Foreskin fibroblast (primary cell): ENCODE measurements at places on chromosomes 11 and 22.

DNA sequence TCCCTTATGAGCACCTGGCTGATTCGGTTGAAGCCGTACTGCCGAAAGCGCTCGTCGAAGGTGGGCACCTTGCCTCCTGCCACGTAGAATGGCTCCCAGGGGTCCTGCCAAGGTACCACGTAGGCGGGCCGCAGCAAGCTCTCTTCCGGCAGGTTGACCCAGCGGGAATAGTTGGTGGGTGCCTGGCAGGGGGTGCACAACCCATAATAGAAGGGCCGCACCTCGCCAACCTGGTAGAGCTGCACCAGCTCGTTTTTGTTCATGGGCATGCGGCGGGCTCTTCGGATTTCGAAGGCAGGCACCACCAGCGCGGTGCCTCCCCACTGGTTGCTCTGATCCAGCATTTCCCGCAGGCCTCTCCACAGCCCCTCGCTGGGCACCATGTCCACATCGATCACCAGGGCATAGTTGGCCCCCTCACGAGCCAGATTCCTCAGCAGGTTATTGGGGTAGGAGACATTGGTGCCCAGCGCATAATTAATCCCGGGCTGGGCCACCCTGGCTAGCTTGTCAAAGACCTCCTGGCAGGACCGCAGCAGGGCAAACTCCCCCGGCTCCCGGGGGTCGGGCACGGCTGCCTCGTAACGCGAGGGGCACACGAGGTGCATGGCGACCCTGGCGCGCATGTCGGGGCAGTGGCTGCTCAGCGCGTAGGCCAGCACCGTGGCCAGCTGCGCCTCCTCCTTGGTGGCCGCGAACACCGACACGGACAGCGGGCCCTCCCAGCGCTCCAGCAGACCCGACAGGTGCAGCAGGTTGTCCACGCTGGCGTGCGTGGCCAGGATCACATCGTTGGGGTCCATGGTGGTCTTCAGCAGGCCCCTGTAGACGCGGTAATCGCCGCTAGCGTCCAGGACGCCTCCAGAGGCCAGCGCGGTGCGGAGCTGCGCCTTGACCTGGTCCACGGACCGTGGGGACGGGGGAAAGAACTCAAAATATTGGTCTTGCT lies 679 bp downstream of the B4GAT1 start:
- no peak for DNase-seq

GRCh38 chr11:121930004-121930965 lies 185.7 kb downstream of the BLID start:
- peak; percentile 39 for DNase-seq

DNA sequence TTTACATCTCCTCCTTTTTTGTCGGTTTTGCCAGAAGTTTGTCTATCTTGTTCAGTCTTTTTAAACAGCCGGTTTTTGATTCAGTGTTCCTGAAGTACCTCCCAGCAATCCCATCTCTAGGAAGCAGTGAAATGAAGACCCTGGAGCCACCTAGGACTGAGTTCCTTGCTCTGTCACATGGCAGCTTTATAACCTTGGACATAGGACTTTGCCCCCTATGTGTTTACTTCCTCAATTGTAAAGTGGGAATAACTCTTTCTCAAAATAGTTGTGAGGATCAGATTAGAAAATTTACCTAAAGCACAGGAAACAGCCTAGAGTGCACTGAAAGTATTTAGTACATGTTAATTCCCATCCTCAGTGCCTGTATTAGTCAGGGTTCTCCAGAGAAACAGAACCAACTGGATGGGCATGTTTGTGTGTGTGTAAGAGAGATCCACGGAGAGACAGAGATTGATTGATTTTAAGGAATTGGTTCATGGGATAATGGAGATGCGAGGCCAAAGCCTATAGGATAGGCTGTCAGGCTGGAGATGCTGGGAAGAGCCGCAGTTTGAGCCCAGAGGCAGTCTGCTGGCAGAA lies 20.0 kb downstream of the FAM83F start:
- no peak for DNase-seq

GRCh38 chr11:19253817-19254216 lies 13.1 kb upstream of the E2F8 start:
- DNase-seq, result no peak

GRCh38 chr11:12009617-12010321 lies 1.3 kb upstream of the DKK3 start:
- no peak for DNase-seq

- no peak for DNase-seq
Observed at GRCh38 chr22:39728236-39728860, 157.8 kb downstream of the CACNA1I start.

GRCh38 chr11:133503236-133503635 lies 29.1 kb downstream of the OPCML start:
- DNase-seq, result no peak
